ENCODE measurements at places on chromosomes 12 and 14.

DNA sequence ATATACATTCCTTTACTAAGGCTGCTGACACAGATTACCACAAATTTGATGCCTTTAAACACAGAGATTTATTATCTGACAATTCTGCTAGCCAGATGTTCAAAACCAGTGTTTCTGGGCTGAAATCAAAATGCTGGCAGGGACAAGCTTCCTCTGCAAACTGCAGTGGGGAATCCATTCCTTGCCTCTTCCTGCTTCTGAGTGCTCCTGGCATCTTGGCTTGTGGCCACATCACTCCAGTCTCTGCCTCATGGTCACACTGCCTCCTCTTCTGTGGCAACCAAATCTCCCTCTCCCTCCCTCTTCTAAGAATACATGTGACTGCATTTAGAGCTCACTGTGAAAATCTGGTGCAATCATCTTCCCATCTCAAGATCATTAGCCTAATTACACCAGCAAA lies 235.7 kb downstream of the TTC8 start:
- DNase-seq: no peak

DNA sequence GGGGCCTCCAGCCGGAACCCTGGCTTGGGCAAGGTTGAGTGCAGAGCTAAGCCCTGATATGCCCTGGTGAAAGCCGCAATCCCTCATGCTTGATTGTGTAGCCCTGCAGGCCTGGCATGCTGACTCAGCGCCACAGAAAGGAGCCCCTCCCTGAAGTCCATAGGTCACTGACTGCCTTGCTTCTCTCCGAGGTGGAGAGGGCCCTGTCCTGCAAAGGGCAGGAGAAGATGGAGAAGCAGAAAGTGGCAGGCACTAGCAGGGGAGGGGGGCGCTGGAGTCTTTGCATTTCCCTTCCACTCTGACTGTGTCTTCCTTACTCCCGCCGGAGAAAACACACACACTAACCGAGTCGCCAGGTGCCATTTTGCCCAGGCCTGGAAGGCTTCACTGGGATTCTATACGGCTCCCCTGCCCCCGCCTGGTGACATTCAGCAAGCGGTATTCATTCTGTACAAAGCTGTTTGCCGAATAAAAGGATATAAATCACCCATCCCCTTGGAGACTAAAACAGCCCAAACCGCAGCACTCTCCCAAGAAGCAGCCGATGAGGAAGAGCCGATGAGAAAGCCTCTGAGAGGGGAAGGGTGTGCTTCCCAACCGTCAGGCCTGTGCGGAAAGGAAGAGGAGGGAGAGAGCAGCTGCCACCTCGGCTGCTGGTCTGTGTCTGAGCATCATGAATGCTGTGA lies 69.8 kb downstream of the SLC6A12 start:
- no peak for DNase-seq

DNA sequence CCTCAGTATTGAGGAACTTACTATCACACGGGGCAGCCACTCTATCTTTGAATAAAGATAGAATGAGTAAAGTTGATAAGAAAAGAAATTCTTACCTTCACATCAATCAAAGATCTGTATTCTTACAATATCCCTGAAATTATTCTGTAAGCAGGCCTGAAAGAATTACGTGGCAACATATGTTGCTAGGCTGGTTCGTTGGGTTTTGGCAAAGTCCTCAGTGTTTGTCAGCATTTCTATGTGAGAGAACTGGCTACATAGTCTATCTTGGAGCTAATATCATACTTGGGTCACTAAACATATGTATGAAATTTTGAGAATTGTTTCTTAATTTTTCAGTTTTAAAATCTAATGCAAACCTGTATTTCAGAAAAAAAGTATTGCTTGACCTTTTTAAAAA lies 412.2 kb upstream of the GARIN6 start:
- no peak for DNase-seq

GRCh38 chr14:40282196-40282595 lies 850.0 kb upstream of the FBXO33 start:
- no peak for DNase-seq

DNA sequence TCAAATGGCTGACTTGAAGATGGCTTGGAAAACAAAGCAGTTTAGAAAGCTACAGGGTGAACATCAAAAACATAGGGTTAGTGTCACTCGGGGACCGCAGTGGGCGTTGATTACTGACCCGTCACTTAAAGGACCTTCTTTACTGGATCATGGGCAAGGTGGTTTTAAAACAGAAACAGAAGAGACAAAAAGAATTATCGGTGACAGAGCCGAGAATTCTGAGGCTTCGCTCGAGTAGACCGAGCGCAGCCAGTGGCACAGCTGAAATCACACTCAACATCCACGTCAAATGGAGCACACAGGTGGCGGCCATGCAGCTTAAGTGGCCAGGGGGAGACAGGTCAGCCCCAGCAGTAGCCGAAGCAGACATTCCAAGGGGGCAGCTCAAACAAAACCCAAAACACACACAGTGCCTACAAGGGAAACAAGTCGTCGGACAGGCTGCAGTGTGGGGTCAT lies 17.3 kb downstream of the SNRNP35 start:
- no peak for DNase-seq

DNA sequence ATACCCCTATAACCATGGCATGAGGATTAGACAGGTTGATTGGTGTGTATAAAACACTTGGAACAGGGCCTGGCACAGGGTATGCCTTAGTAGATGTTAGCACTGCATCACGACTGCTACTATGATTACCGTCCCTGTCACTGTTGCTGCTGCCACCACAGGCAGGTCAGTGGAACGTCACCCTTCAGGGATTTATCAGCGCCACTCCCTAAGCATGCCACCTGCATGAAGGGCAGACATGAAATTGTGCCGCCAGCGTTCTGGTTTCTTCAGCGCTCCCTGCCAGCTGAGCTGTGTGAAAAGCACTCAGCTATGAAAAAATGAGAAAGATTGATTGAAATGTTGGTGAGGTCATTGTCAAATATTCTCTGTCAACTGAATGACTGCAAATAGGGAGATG lies 477.0 kb downstream of the DPF3 start:
- no peak for DNase-seq

DNA sequence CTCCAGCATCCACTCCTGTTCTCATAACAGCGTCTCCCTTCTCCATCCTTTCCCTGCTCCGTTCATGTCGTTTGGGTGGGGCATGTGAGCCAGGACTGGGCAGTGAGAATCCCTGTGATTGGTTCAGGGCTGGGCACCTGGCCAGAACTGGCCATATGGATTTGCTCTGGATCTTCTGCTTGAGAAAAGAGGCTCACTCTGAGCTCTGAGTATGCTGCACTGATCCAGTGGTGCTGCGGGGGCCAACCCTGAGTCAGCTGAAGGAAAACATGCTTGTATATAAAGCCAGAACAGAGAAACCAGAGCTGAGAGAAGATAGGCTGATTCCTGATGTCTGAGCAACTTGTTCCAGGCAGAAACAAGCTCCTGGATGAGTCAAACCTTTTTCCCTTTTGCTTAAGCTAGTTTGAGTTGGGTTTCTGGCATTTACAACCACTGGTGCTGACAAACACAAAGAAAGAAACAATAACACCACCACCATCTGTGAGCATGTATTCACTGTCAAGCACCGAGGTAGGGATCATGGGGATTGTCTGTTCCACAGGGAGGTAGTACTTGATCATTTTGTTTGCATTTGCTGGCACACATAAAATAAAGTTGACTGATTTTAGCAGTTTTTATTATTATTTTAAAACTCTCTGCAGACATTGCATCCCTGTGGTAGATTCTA lies 14.0 kb upstream of the HPD start:
- no peak for DNase-seq

DNA sequence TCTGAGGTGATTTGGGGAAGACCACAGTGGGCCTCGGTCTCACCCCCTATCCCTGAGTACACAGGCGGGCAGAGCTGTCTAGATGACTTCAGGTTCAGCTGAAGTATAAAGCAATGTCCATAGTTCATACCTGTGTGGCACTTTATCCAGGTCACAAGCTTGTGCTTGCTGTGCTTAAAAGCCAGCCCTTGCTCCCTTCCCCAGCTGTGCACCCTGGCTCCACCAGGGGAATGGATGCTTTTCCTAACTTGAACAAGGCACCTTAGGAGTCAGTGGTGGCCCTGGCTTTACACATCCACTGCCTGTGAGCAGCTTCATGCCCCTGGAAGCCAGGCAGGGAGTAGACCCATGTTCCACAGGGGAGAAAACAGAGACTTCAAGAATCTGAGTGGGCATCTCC lies 5.5 kb downstream of the CARMIL3 start:
- no peak for DNase-seq

- DNase-seq: no peak
These were observed 15.5 kb upstream of the NTN4 start for GRCh38 chr12:95805864-95806671.

DNA sequence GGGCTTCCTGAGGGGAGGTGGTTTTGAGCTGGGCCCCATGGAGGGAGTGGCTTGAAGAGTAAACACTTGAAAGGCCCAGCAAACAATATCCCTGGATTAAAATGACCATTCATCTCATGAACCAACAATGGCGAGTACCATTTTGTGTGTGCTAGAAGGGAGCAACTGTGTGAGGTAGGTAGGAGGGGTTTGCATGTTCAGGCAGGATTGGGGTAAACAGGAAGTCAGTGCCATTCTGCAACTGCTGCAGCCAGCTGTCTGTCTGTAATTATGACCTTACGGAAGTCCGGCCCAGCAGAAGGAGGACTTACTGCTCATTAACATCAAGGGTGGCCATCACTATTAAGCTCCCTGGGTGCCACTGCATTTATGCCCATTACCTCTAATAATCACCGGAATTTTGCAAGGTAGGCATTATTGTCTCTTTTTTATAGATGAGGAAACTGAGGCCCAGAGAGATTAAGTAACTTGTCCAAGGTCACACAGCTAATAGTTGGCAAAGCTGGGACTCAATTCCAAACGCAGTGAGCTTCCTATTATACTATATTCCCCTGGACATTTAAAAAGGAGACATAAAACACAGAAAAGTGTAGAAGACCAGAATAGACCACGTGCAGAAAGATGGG lies 16.6 kb upstream of the IFI27L2 start:
- DNase-seq: no peak

- DNase-seq: no peak
These were observed 48.2 kb downstream of the SETD3 start for GRCh38 chr14:99432485-99432884.

DNA sequence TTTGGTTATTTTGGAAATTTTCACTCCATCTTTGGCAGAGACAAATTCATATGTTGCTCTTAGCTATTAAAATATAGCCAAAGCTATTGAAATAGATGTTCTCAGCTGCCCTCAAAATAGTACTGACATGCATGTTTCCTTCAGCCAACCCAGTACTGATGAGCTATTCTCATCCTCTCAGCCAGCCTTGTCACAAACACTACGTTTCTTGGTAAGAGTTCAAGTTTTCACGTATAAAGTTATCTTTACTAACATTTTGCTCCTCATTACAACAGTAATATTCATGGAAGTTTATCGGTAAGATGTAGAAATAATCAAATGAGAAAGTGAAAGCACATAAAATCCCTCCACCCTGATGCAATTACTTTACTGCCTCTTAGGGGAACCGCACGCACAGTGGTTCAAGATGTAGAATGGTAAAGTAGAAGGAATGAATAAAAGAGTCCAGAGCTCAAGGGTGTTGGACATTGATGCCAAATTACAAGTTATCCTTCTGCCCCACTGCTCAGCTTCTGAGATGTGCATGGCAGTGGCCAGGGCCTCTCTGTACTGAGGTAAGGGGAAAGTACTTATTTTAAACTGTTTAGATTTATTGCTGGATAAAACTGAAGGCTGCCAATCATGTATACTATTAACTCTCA lies 20.7 kb downstream of the GCH1 start:
- no peak for DNase-seq

All from stimulated activated CD8-positive, alpha-beta memory T cell treated with anti-CD3 and anti-CD28 coated beads, Interleukin-2, amount 100 ng/mL, for 1 hour (primary cell).